Activated CD8-positive, alpha-beta T cell treated with anti-CD3 and anti-CD28 coated beads, Interleukin-2, amount 10 ng/mL, durations not matched to agents 7 days and 5 days (primary cell): ENCODE measurements at places on chromosomes 7 and 10. TPM values are rescaled to one million over a fixed set of nuclear protein-coding genes. Genes with fewer than 3 reads are reported as not detected.
A peak's percentile ranks its signal among the peaks of the same experiment; 100 is the strongest.

DNA sequence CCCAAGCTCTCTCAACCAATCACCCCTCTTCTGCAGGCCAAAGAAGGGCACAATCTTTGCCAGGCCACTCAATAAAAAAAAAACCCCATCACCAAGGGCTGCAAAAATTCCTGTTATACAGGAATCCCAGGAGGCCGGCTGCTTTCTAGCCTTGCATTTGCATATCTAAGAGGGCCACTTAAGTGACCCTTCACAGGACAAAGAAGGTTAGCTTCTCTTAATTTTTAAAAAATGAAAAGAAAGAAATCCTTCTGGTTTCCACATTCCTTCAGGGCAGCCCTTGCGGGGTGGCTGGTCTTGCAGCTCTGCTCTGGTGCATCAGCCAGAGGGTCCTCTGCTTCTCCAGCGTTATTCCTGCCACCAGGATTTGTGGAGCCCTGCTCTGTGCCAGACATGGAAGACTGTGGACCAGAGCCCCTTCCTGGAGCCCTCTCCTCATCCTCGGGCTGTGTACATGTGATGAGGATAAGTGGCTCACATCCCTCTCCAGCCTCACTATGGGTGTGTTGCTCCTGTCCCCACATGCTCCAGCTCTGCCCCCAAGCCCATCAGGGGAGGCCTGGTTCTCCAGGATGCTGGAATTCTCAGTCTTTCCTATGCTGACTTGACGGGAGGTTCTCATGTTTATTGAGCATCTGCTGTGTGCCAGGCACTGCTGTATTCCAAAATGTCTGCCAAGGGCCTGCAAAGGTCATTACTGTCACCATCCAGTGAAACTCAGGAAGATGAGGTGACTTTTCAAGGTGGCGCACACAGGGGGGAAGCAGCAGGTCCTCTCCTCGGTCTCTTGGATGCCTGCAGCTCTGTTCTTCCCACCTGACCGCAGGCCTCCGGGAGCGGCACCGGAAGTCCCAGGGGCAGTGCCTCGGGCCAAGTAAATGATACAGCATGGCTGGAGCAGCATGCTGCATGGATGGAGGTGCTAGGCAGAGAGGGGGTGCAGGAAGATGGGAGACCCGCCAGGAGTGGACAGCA is 67.7 kb downstream of the ARHGAP22 start:
- DNase-seq, result no peak

- peak; percentile 58 for DNase-seq
Measured at GRCh38 chr10:23293145-23293724, 51.4 kb downstream of the C10orf67 start.

DNA sequence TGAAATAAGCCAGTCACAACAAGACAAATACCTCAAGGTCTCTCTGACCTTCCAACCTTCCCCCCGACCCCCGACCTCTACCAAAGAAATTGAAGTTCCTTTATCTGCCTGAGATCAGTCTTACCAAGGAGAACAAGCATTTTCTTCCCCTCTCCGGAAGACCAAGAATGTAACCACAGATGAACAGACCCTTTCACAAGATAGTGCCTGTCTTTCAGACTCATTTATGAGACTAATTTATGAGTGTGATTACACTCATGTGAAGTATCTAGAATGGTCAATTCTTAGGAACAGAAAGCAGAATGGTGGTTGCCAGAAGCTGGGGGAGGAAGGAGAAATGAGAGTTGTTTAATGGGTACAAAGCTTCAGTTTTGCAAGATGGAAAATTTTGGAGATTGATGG is 108.9 kb upstream of the MKLN1 start:
- DNase-seq, result no peak

DNA sequence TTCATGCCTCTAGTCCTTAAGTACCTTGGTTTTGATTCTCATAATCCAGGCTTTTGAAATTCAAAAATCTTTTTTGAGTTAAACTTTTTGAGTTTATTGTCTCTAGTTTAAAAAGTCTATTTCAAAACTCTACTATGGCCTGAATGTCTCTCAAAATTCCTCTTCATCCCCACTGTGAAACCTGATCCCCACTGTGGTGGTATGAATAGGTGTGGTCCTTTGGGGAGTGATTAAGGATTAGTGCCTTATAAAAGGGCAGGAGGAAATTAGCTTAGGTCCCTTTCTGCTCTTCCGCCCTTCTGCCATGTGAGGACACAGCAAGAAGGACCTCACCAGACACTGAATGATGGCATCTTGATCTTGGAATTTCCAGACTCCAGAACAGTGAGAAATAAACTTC is 44.1 kb upstream of the JAZF1 start:
- no peak for DNase-seq

- DNase-seq, result no peak
Measured at GRCh38 chr7:107961405-107961804, 41.6 kb downstream of the LAMB1 start.

GRCh38 chr10:17214526-17214925 is 13.1 kb upstream of the TRDMT1 start:
- no peak for DNase-seq

- DNase-seq, result peak; percentile 49
Measured at GRCh38 chr10:132836832-132837540, 51.0 kb upstream of the NKX6-2 start.

DNA sequence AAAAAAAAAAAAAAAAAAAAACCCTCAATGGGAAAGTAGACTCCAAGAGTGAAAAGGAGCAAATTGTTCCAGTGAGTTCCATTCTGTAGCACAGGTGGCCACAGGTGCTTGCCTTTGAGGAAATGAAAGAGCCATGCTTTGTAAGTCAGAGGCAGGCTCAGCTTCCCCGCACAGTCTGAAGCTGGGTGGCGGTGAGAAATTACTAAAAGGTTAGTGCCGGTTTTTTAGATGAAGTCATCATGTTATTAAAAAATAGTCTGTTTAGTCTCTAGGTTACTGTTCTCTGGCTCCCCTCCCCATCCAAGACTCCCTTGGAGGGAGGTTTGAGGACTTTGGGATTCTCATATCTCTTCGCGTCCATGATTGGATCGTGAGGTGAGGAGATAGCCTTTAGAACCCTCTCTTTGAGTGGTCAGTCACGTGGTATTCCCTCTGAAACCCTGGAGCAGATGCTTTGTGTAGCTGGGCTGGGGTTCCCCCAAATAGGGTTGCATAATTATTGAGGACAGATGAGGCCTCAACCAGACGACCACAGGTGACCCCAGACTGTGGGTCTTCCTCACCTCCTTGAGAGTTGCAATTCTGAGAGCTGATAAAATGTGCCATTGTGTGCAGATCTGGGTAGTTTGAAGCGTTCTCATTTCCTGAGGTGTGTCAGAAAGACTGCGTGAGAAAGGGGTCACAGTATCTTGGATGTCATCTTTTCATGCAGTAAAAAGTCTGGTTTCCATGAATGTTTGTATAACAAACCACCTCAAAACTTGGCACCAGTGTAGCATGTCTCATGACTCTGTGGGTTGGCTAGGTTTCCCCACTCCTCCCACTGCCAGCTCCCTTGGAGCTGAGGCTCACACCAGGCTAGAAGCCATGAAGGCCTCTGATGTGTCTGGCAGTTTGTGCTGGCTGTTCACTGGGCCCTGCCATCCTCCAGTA is 27.1 kb downstream of the OGDH start:
- no peak for DNase-seq

The SORCS1 gene
- not detected for total RNA-seq

The H2BK1 gene
- total RNA-seq, result not detected

DNA sequence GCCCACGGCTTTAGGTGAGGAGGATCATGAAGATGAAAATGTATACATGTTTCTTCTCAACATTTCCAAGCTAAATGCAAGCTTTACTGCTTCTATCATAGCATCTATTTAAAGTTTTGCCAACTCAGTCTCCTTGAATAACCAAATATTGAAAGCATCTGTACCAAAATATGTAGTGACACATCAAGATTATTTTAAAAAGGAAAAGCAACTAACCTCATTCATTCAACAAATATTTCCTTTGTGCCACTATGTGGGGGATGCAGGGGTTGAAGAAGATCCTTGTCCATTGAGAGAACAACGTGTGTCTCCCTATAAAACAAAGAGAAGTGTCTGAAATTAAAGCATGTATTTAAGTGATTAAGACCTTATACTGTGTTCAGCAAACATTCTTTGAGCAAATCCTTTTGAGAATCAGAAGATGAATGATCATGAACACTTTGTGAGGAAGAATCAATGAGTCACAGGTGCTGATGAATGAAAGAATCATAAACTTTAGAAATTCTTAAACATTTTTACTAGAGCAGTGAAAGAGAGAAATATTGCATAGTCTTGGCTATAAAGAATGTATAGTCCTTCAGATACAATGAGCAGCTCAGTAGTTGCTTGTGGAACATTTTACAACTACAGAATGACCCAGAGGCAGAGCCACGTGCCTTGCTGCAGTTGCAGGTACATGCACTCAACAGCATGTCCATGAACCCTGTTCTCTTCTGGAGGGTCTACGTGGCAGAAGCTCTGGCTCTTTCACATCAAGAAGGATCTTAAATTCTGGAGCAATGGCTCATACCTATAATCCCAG is 13.9 kb downstream of the TAS2R60 start:
- DNase-seq, result no peak

GRCh38 chr7:108201766-108202165 is 71.6 kb upstream of the LAMB4 start:
- DNase-seq, result no peak

- no peak for DNase-seq
Measured at GRCh38 chr7:44191171-44191570, 1.9 kb upstream of the GCK start.

DNA sequence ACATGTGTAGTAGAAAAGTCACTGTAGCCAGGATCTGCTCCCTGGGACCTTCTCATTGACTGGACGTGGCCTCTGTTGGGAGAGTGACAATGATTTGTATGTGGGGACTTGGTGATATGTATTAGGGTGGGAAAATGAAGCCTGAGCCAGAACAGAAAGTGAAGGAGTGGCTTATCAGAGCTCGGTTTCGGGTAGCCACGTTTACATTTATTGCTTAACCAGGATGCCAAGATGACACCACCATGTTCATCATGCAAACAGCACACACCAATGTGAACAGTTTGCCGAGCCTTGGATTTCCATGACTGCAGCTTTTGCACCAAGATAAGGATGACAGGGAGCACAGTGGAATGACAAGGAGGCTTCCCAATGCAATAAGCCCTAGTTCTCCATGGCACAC is 112.8 kb upstream of the STK17A start:
- no peak for DNase-seq

DNA sequence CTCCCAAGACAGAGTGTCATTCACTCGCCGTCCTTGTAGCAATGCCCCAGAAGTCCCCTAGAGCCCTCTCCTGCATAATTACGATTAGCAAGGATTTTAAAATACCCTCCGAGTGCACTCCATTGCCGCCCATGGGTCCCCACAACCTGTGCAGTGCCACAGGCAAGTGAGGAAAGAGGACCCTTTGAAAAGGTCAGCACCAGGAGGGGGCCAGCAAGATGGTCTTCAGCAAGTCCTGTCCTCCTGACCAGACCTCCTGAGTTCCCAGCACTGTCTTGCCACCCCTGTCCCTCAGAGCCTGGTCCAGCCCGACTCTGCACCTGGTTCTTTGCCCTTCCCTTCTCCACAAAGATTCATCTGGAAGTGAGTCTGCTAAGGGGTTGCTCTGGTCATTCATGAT is 32.1 kb downstream of the CLRN3 start:
- DNase-seq, result no peak

DNA sequence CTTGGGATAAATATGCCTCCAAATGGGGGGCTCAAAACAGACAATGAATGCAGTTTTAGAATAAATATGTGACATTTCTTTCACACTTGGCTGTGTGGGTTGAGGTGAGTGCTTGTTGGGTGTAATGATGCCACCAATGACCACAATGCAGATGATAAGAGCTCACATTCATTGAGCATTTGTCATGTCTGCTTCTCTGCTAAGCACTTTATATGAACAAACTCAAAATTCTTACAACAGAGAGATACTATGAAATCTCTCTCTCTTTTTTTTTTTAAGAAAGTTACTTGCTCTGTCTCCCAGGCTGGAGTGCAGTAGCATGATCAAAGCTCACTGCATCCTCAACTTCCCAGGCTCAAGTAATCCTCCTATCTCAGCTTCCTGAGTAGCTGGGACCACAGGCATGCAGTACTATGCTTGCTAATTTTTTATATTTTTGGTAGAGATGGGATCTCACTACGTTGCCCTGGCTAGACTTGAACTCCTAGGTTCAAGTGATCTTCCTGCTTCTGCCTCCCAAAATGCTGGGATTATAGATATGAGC is 185.4 kb downstream of the JCAD start:
- DNase-seq, result no peak

DNA sequence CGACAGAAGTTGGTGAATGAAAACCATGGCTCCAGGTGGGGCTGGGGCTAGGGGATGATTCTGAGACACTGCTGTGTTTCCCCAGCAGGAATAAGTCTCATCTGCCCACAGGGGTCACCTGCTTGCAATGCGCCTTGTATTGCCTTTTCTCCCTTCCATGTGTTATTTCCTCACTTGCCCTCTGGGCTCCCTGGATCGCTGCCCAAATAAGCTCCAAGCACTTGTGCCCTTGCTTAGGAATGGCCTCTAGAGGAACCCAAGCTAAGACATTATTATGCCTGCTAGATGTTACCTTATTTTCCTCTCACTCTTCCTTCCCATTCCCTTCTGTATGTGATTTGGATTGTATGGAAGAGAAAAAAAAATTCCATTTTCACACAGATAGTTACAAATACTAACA is 24.8 kb upstream of the PLPP4 start:
- DNase-seq, result no peak

DNA sequence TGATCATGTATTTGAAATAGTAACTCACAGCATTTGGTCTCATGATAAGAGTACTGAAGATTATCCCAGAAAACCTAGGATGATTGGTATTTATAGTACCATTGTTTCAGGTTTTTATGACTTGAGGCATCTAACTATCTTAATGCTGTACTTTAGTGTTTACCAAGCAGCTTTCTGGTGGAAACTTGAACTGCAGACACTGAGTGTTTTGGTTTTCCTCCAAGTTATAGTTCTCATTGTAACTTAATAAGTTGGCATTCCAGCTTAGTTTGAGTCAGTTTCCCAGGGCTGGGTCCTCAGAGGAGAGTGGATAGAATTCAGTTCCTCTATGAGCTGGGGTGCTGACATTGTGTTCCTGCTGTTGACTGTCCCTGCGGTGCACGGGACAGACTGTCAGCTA is 50.4 kb downstream of the SEC23IP start:
- DNase-seq, result no peak

GRCh38 chr10:72309290-72310240 is 35.8 kb downstream of the DDIT4 start:
- no peak for DNase-seq

- no peak for DNase-seq
Measured at GRCh38 chr10:132097609-132098377, 32.0 kb downstream of the JAKMIP3 start.

The LRRC4 gene
- total RNA-seq, result 0.50 TPM

DNA sequence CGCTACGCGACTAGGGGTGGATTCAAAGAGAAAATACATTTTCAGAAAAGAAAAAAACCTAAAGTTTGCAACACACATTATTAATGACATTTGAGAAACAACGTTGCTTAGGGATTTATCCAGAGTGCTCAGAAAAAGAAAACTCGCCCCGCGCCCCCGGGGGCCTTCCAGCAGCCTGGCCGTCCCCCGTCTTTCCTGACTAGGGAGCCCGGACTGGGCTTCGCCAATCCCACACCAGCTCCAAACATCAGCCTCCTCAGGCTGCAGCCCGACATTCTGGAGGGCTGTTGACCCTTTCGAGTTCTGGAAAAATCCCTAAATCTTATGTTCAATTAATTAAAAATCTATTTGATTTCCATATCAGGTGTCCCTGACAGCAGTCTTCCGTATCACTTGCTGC is 48.6 kb downstream of the CLEC2L start:
- DNase-seq, result no peak

The FRMPD2 gene
- total RNA-seq, result not detected
